Frontal cortex (tissue), 4 donors: ENCODE measurements at places on chromosomes 2 and 18.
A peak's percentile ranks its signal among the peaks of the same experiment; 100 is the strongest.

DNA sequence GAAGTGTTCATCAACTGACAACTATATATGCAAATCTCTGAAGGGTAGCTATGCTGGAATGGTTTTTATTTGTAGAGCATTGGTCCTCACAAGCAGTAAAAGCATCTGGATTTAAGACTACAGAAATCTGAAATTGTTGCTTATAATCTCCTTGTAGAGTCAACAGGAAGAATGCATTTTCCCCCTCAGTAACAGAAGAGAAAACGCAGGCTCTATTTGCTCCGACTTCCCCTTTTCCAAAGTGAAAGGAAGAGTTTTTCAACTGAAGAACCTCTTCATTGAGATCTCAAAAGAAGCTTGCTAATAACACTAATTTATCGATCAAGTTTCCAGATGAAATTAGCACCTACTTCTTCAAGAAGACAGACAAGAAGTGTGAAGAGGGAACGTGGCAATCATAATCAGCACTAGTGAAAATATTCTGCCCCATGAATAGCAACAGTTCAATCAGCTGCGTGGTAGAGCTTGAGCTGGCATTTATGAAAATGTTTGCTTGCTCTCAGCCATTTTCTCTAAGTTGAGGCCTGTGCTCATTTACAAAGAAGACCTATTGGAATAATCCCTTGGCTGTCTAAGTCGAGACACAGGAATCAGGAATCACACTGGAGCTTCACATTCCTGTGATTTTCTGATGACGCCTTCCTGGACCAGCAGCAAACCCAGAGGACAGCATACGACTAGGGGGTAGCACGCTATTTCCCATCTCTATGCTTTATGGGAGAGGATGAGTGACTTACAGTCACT, 43.7 kb downstream of the TGIF1 start:
- DNase-seq = no peak

DNA sequence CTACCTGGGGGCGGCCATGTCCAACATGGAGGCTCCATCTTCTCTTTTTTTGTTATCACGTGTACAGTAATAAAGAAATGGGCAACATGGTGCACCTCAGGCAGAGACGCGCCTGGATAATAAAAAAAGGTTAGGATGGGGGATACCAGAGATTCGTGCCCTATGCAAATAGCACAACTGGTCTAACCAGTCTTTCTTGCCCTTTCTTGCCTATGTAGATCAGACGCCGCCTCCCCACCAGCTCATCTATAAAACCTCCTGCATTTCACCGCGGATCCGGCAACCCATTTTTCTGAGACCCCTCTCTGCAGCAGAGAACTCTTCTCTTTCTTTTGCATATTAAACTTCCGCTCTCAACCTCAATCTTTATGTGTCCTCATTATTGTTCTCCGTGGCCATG, 68.7 kb downstream of the MYL12B start:
- DNase-seq = no peak

GRCh38 chr2:29025711-29026110, 44.6 kb downstream of the TOGARAM2 start:
- no peak for DNase-seq

DNA sequence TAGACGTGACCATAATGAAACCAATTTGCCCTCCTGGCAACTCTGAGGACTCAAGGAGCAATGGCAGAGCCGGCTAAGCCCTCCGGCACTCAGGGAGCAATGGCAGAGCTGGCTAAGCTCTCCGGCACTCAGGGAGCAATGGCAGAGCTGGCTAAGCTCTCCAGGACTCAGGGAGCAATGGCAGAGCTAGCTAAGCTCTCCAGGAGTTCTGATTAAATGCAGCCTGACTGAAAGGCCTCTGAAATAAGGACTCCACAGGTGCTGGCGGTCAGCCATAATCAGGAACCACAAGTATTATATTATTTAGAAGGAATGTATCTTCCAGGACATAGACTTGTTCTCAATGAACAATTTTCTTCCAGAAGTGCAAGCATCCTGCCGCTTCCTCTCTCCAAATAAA, 65.2 kb downstream of the C2orf76 start:
- DNase-seq = no peak

GRCh38 chr2:237612527-237613357, 14.6 kb upstream of the LRRFIP1 start:
- DNase-seq = no peak

DNA sequence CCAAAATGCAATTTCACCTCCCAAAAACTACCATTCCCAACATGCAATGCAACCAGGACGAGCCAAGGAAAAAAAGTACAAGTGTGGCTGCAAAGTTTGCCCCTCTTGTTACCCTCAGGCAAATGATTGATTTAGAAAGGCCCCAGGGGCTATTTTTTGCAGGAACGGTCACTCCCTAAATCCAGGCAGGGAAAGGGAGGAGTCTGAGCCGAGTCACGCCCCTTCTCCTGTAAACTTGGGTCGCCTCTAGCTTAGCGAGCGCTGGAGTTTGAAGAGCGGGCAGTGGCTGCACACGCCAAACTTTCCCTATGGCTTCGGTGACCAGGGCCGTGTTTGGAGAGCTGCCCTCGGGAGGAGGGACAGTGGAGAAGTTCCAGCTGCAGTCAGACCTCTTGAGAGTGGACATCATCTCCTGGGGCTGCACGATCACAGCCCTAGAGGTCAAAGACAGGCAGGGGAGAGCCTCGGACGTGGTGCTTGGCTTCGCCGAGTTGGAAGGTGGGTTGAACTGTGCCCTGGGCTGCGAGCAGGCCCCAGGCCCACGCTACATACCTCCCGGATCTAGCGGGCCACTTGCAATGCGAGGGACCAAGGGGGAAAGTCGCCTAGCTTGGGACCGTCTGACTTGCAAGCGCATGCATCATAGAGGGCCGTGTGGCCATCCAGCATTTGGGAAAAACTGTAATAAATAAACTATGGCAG, at the start of gene GALM:
TSS of gene GALM (plus strand) at position 261 of the 702 bp plus-strand sequence. CDS start at position 309, 48 bp downstream.
- peak; percentile 37 for DNase-seq

DNA sequence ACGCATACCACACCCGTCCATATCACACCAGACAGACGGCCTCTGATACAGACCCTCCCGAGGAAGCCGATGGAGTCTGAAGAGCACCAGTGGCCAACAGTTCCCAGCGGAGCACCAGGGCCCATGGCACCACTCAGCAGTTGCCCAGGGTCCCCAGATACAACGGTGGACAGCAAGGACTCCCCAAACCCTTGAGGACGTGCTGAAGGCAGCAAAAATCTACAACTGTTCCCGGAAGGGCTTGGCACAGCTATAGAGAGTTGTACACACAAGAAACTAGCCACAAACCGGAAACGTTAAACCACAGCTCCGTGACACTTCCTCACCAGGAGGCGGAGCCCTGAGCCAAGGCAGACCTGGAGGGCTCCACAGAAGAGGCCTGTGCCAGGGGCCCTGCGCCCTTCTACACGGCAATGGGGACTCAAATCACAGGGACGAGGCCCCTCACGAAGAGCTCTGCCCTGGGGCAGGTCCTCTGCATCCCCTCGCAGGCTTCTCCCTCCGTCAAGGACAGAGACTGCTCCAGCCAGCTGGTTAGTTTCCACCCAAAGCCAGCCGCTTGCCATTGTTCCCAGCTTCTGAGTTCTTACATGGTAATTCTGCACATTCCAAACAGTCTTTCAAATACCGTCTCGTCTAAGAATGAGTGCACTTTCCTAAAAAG, 133.4 kb downstream of the HDAC4 start:
- no peak for DNase-seq

GRCh38 chr2:178333851-178334250, 117.1 kb downstream of the PRKRA start:
- DNase-seq = no peak

GRCh38 chr2:41910126-41910525, 137.7 kb upstream of the PKDCC start:
- DNase-seq = no peak

DNA sequence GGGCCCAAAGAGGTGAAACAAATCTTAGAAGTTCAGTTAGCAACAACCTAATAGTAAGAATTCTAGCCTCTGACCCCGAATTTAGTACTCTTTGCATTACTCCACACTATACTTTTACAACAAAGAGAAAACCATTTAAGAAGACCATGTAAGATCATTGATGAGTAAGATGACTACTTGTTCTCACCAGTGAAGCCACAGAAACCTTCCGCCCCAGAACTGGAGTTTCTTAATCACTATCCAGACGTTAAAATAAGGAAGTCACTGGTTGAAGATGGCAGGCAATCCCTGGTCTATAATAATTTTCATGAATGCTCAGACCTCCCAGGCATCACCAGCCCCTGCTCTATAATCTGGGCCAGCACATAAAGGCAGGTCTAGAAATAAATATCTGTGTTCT, 95.0 kb downstream of the TMEM163 start:
- no peak for DNase-seq

DNA sequence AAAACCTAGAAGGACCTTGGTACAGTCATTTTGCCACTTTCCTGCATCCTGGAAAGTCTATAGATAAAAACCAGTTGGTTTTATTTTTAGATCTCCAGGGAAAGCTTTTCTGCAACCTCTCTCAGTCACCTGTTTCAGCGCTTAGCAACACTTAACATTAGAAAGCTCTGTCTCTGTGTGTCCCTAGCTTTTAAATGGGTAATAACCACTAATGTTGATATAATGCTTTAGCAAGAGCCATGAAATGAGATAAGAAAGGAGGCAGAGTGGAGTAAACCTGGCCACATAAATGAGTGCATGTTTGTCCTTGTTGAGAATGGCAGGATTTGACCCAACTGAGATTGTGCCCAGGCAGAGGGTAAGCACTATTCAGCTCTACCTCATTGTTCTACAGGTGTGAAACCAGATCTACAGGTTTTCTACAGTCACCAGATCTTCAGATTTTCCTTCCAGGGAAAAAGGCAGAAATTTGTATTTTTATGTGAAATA, 44.8 kb downstream of the MARCHF4 start:
- DNase-seq = no peak

GRCh38 chr2:85131116-85131515, 2.1 kb upstream of the TCF7L1 start:
- DNase-seq = no peak

DNA sequence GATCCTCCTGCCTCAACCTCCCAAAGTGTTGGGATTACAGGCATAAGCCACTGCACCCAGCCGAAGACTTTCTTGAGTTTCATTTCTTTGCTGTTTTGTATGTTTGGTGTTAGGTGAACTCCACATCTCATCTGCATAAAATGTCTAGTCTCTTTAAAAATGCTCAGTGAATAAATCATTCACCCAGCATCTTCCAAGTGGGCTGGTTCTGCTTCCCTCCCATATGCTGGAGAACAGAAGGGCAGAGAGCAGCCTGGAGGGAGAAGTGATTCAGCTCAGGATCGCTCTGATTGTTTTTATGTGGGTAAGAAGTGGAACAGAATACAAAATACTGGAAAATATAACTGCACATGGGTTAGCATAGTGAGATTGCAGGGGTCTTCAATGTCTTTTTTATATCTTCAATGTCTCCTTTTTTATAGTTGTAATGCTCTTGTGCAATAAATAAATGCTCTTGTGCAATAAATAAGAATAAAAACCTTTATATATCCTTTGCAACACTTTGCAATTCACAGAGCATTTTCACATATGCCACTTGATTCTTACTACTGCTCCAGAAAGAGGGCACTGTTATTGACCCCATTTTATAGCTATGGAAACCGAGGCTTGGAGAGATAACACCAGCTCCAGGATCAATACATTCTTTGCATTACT, 253.0 kb upstream of the NCKAP5 start:
- no peak for DNase-seq

- peak; percentile 75 for DNase-seq
Measured at GRCh38 chr2:16756831-16757644, 91.4 kb upstream of the CYRIA start.

- no peak for DNase-seq
Measured at GRCh38 chr2:213022987-213023386, 128.4 kb downstream of the IKZF2 start.

- DNase-seq = no peak
Measured at GRCh38 chr2:180130403-180130802, 123.3 kb upstream of the CWC22 start.

- DNase-seq = no peak
Measured at GRCh38 chr2:155377931-155378444, 679.5 kb downstream of the KCNJ3 start.

- no peak for DNase-seq
Measured at GRCh38 chr2:68167186-68167585, 9.5 kb downstream of the PNO1 start.

DNA sequence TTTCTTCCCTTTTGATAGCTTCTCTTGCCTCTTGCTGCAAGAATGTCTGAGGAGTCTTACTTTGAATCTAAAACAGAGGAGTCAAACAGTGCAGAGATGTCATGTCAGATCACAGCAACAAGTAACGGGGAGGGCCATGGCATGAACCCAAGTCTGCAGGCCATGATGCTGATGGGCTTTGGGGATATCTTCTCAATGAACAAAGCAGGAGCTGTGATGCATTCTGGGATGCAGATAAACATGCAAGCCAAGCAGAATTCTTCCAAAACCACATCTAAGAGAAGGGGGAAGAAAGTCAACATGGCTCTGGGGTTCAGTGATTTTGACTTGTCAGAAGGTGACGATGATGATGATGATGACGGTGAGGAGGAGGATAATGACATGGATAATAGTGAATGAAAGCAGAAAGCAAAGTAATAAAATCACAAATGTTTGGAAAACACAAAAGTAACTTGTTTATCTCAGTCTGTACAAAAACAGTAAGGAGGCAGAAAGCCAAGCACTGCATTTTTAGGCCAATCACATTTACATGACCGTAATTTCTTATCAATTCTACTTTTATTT, 133.5 kb upstream of the CDCA7 start:
- DNase-seq = no peak

DNA sequence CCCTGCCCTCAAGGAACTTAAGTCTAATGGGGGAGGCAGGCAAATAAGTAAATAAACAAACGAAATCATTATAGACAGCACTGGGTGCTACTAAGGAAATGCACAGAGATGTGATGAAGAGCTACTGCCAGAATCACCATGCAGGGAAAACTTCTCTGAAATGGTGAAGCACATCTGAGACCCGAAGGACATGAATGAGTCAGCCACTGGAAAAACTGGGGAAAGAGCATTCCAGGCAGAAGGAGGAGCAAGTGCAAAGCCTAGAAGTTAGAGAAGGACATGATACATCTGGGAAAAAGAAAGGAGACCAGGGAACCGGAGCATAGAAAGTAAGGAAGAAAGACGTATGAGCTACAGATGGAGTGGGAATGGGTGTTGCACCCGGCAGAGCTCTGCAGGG, 56.8 kb downstream of the TGFA start:
- DNase-seq = no peak

DNA sequence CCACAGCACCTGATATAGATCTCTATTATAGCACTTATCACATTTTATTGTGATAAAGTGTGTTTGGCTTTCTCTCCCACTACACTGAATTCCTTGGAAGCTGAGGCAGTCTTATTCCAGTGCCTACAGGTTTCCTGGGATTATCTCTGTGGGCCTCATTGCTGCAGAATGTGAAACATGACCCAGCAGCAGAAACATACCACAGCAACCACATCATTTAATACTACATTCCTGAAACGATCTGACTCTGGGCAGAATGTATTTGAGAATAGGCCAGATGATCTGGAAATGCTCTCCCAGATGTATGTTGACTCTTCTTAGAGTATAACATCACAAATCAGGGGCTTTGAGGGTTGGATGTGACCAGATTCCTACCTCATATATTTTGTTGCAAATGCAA, 323.5 kb upstream of the TANK start:
- DNase-seq = no peak

DNA sequence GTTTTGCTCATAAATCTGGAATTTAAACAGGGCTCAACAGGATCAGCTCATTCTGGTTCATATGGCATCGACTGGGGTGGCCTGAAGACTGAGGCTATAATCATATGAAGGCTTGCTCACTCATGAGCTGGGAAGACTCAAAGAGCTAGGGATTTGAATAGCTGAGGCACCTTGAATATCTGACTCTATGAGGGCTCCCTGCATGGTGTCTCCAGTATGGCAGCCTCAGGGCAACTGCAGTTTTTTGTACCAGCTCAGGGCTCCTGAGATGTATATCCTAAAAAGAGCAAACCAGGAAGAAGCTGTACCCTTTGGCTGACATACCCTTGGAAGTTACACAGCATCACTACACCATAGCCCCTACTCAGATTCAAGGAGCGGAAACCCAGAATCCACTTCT, 15.3 kb upstream of the GPR39 start:
- DNase-seq = no peak
